ENCODE measurements at places on chromosomes 2 and 18. TPM values are rescaled to one million over a fixed set of nuclear protein-coding genes. Genes with fewer than 3 reads are reported as not detected.

- DNase-seq = no peak
Observed at GRCh38 chr2:22253171-22253570, 1129.4 kb downstream of the TDRD15 start.

- DNase-seq = no peak
Observed at GRCh38 chr2:147610496-147611040, 234.3 kb upstream of the ACVR2A start.

DNA sequence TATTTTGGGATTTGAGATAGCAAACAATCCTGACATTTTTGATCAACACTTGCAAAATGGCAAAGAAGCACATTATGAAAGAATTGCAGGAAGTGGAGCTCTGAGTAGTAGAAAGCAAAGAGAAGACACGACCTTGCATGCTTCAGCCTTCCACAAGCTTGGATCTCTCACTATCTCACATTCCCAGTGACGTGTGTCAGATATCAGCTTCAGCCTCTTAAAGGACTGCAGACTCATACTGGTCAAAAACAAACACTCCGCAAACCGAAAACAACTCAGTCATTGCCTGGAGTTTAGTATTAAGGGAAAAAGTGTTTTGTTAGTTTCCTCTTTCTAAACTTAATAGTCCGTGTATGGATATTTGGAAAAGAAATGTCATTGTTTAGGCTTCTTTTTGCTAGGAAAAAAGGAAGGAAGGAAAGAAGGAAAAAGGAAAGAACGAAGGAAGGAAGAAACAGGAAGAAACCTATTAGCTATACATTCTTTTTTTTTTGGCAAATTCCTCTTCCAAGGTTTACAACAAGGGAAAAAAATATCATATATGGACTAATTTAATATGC is 32.6 kb upstream of the SLC40A1 start:
- DNase-seq = peak; percentile 9

The SP9 gene
- total RNA-seq = not detected

- DNase-seq = peak; percentile 7
Observed at GRCh38 chr2:176817061-176817565, 395.5 kb upstream of the HNRNPA3 start.

DNA sequence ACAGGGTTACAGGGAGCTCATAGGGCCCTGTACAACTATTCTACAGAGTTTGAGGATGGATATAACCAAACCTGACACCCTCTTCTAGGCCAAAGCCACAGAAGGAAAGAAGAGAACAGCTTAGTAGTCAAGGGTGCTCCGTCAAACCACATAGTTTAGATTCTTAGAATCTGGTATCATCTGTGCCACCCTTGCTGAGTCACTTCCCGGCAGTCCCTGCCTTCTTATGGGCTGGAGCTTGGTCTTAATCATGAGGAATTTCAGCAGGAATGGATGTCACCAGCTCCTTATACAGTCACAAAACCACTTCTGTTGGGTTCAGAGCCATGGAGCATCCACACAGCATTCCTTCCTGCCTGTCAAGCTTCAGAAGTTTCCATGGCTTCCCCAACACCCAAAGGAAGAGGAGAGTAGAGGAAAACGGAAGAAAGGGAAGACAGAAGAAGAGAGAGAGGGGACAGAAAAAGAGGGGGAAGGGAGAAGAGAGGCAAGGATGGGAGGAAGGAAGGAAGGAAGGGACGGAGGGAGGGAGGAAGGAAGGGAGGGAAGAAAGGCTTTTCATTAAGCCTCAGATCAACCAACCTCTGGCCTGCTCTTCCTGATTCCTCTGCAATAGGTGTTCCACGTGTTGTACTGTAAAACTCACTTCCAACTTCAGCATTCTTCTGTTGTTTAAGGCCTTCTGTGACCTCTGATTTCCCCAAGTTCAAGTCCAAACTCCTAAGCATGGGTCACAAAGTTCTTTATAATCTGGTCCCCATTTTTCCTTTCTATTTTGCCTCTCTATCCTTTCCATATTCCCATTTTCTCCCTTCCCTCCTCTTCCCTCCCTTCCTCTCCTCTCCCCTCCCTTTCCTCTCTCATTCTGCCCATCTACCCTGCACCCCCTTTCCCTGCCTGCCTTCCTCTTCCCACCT is 246.1 kb upstream of the TNP1 start:
- peak; percentile 72 for DNase-seq

The MAPK4 gene
- not detected for total RNA-seq

The GALNT14 gene
- total RNA-seq = 68.4 TPM

DNA sequence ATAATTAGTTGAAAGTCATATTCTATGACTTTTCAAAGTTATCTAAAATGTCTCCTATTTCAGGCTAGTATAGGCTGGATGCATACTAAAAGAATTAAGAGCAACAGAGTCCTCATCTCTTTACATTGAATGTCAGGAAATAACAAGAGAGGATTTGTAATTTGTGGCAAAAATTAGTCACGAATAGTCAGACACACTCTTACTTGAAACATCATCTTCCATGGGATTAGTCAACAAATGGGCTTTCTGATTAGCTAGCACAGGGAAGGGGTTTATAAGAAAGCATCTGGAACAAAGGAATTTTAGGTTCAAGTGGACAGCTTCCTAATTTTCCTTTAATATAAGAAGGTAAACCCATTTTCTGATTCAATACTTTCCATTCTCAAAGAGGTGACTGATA is 330.3 kb upstream of the MEX3C start:
- no peak for DNase-seq

The SKOR2 gene
- total RNA-seq = not detected

DNA sequence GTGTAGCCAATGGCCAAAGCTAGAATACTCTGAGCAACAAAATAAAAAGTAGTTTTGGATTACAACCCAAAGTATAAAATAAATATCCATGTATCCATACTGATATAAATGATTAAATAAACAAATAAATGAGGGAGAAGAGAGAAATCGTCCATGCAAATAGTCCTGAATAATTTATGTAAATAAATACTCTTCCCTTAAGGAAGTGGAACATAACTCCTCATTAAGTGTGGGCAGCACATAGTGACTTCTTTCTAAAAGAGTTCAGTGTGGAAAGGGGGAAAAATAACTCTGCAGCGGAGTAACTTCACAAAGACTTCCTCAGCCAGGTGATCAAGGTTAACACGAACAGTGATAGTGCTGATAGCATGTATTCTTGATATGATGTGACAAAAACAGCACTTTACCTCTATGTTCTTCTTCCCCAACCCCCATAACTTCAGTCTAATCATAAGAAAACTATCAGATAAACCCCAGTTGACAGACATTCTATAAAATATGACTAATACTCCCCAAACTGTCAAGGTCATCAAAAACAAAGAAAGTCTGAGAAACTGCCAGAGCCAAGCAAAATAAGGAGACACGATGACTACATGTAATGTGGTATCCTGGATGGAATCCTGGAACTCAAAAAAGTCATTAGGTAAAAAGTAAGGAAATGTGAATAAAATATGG is 30.7 kb downstream of the METTL8 start:
- no peak for DNase-seq

The FIGN gene
- not detected for total RNA-seq

- DNase-seq = no peak
Observed at GRCh38 chr2:159637988-159638501, 21.7 kb upstream of the BAZ2B start.

GRCh38 chr2:95265182-95265581 is 9.1 kb upstream of the PROM2 start:
- DNase-seq = no peak

Measured in HT-29 (cell line).